HFF-Myc (cell line): ENCODE measurements at places on chromosomes 7 and 10.

DNA sequence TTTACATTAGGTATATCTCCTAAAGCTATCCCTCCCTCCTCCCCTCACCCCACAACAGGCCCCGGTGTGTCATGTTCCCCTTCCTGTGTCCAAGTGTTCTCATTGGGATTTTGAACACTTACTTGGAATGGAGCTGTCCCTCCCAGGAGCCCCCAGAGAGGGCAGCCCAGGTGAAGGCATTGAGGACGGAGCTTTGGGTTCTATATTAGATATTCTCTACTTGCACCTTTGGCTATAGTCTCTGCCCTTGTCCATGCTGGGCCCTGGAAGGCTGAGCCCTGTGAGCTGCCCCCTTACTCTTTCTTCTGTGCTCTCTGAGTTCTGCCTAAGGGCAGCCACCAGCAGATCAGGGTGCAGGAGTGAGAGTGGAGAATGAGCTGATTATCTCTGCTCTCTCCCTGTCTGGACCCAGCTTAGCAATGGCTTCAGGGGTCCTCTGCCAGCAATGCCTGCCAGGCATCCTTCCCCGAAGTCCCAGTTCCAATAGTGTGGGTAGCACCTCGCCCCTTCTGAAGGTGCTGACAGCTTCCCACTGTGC is 11.2 kb downstream of the ADRA2A start:
- DNase-seq: no peak

GRCh38 chr7:80935991-80936780 is 17.3 kb upstream of the SEMA3C start:
- no peak for DNase-seq

DNA sequence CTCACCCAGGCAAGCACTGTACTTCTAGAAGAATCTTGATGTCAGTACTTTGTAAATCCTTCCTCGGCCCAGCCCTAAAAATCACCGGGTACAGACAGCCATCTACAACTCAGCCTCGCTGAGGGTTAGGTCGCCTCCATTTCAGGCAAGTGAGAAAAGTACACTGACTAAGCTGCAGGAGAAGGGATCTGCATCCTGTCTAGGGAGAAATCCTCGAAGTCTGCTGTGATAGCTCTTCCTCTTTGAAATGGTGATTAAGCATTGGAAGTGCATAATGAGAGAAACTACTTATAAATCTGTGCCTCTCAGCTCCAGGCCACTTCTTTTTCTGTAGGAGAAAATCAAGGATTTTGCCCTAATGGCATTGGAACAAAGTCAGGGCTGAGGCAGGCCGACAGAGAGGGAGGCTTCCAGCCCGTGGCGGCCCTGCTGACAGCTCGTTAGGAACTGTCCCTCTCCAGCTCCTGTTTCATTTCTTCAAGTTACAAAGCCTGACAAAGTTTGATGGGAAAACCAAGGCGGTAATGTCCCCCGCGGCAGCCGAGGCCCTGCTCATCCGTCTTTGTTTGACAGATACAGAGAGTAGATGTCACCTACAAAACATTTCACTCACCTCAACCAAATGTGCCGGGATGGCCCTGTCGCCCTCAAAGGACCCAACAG is 14.1 kb upstream of the GOT1 start:
- DNase-seq: no peak

DNA sequence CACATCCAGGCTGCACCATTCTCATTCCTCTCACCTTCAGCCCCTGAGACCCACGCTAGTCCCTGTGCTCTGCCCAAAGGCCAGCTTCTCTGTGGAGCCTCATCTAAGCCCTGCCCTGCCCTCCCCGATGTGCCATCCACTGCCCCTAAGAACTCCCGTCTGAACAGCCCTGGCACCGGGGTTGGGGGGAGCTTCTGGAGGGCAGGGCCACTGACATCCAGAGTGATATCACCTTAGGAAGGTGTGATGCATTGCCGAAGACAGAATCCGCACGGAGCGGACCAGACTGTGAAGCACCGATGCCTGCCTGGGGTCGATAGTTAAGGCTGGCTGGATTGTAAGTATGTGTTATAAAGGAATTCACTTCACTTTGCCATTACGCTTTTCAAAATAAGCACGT is 511.0 kb downstream of the PTPRN2 start:
- no peak for DNase-seq

GRCh38 chr7:133801341-133801740 is 325.8 kb upstream of the LRGUK start:
- DNase-seq: no peak

DNA sequence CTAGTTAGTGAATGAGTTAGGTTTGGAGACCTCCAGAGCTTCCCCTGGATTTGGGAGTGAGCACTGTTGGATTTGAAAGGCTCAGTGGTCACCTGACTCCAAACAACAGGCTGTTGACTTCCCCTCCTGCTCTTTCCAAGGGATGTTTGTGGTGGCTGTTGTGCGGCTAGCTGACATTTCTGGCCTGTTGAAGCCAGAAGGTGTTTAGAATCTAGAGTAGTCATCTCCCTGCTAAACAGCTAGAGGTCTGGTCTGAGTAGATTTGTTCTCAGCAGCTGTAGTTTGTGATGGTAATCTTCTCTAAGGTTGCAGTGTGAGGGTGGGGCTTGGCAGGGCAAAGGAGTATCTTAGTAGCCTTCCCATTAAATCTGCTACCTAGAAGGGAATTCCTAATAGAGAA is 30.1 kb downstream of the BPGM start:
- no peak for DNase-seq

DNA sequence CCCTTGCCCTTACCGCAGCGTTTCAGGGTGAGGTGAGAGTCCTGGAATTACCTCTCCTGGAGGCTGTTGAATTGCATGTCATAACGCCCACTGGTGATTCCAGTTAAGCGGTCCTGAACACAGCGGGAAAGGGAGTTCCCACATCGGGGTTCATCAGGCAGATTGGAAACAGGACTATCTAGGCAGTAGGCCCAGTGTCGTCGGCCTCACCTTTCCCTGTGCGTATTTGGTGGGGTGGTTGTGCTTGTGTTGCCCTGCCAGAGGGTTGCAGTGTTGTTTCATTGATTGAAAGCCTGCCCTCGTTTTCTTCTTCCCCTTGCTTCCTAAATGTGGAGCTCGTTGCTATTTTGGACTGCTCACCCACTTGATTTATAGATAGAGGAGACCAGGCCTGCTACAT is 10.6 kb upstream of the SUN1 start:
- no peak for DNase-seq

DNA sequence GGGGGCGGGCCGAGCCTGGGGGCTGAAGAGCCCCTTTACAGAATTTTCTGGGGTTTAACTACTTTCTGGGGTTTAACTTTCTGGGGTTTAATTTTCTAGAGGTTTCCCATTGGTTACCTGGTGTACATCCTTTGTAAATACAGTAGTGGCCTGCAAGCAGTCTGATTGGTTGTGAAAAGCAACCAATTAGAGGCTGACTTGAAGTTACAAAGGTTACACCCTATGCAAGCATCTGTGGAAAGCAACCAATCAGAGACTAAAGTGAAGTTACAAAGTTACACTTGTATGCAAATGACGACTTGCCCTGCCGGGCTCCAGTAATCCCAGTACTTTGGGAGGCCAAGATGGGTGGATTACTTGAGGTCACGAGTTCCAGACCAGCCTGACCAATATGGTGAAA is 27.4 kb downstream of the GTF2I start:
- no peak for DNase-seq

DNA sequence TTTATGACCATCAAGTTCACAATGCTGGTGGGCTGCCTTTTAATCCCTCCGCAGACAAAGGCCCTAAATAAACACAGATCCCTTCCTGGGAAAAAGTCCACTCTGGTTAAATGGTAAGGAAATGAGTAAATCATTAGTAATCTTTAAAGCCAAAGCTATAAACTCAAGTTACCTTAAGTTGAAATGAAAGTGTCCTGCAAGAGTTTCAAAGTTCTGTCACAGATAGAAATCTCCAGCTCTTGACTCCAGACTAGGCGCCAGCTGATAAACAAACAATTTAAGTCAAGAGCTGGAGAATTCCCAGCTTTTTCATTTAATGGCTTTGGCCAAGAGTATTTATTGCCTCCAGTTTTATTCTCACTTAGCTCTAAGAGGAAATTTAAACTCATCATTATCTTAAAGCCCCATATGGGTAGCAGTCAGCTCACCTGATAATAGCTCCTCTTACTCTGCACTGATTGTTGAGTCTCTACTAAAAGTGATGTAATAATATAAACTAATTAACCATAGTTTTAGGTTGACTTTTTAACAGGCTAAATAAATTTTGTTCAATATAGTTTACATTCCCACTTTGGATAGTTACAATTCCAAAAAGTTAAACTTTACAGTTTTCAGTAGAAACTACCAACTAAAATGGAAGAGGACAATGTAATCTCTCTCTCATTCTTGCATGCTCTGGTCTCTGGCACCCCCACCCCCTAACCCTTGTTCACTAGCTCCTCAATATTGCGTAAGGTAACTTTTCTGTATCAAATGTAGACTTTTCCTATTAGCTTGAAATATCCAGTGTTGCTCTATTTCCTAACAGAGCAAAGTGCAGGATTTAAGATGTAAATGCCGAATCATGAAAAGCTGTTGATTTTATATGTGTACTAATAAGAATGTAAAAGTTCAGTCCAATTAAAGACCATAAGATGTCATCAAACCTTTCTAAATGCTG is 56.1 kb downstream of the HIBADH start:
- DNase-seq: peak; percentile 67

GRCh38 chr10:50554995-50555568 is 68.7 kb downstream of the SGMS1 start:
- no peak for DNase-seq

- DNase-seq: no peak
These were observed 260.7 kb downstream of the BMPER start for GRCh38 chr7:34165927-34166550.

DNA sequence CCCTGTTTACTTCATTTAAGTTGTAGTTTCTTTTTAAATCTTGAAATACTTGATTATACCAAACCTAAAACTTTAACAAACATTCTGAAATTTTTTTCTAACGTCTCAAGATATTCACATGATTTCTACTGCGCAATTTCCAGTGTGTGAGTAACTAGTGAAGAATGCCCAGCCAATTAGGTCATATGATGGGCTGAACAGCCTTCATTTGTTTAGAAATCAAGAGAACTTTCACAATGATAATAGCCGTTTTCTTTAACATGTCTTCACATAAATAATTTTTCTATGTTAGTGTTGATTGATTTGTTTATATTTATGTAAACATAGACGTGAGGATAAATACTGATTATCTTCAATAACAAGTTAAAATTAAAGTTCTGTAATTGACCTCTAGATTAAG is 21.8 kb downstream of the STAM start:
- peak; percentile 52 for DNase-seq

DNA sequence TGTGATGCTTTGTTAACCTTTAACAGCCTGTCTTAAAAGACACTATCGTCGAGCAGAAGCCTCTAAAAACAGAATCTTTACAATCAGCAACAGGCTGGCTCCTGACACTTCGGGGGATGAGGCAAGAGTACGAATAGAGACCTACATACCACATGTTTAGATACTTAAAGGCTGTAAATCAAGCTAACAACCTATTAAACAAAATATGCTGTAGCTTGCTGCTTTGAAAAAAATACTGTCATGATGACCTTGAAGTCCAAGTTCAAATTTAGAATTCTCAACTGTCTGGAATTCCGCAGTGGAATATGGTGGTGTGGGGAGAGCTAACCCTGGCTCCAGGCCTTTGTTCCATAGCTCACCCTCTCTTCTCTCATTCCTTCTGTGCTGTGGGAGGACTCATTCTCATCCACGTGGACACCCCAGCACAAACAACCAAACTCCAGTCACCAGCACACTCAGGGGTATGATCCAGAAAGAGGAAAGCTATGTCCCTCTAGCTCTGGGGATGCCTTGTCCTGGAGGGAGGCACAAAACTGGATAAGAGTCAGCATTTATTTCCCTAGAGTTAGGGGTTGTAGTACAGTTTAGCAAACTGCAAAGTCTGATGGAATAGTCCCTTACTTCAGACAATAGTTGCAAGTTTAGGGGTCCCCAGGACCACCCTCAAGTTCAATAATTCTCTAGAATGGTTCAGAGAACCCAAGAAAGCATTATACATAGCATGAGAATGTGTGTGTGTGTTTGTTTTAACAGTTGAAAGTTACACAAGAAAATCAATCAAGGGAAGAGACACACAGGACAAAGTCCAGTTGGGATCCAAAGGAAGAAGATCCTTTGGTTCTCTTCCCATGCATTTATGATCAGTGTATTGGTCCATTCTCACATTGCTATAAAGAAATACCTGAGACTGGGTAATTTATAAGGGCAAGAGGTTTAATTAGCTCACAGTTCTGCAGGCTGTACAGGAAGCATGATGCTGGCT is 196.1 kb upstream of the SVIL start:
- DNase-seq: no peak

DNA sequence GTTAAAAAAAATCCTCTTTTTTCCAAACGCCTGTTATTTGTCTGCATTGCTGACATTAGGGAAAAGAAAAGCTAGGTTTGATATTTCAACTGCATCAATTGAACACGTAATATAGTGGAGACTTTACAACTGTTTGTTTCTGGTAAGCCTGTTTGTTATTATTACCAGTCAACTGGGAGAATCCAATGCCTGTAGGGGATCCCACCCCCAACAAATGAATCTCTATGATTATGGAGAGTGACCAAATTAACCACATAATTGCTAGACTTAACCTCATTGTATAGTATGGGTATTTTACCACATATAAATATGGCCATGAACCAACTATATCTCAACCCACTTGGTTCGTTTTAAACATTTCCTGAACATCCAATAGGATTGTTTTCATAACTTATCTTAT is 216.1 kb downstream of the TWIST1 start:
- DNase-seq: no peak

DNA sequence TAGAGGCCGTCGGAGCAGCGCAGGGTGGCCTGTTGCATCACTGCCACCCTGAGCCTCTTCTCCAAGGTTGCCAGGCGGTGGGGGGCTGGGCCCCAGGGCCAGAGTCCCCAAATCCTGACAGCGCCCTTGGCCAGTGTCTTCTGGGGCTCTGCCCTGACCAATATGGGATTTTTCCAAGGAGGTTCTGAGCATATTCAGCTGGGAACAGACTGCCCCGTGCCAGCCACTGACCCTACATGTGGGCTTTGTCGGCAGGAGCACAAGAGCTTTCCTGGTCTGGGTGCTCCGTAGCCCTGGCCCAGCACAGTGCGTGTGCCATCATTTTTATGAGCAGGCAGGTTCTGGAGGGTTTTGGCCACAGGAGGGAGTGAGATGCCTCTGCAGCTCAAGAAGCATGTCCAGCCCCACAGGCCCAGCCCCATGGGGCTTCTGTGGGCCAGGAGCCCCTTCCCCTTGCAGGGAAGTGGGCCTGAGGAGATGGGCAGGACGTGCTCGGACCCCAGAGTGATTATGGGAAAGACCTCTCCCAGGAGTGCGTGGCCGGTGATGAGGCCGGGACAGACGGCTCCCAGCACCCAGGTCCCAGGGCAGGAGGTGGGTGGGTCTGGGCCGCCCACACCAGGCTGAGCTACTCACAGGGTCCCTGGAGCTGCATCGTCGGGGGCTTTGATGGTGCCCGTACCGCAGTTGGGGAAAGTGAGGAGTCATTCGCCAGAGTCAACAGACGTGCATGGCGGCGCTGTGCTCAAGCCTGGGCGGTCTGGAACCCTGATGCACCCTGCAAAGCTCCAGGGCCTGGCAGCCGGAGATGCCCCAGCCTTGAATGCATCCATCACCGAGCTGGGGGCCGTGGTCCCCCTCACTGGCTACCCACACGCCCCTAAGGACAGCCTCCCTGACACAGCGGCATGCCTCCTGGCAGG is 66.6 kb downstream of the PWWP2B start:
- DNase-seq: no peak

GRCh38 chr10:43068471-43069210 is 8.2 kb upstream of the RET start:
- no peak for DNase-seq

- DNase-seq: no peak
These were observed at the start of gene ITGA8 for GRCh38 chr10:15719899-15720634. TSS of gene ITGA8 (minus strand) at chr10:15719922. CDS start at chr10:15719771, 151 bp downstream.
